ENCODE measurements at places on chromosomes 7 and 10.

DNA sequence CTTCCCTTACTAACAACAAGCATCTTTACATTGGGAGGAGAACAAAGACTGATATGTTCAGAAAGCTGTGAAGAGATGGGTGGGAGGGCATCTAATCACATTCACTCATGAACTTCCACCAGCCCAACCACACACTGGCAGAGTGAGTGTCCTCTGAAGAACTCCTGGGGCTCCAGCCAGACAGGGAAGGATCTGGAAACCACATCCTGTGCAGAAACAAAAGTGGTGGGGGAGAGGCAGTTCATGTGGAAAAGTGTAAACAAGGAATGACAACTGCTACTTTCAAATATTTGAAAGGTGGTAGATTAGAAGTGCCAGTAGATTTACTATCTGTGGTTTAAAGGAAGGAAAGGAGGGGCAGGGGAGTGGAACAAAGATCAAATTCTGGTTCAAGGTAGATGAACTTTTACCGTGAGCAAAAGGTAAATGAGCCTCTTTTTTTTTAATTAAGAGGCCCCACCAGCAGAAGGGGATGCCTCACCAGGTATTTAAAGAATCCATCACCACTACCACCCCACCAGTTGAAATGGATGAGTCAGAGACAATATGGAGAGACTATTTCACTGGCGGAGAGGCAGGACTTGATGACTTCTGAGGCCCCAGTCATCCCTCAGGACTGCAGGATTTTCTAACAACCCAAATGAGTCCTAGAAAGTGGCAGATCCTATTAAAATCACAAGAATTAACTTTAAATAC is 34.5 kb downstream of the GOT1 start:
- no peak for DNase-seq

GRCh38 chr10:78655979-78656378 is 412.8 kb upstream of the ZMIZ1 start:
- DNase-seq: no peak

GRCh38 chr10:128854204-128854603 is 612.8 kb upstream of the MGMT start:
- DNase-seq: no peak

DNA sequence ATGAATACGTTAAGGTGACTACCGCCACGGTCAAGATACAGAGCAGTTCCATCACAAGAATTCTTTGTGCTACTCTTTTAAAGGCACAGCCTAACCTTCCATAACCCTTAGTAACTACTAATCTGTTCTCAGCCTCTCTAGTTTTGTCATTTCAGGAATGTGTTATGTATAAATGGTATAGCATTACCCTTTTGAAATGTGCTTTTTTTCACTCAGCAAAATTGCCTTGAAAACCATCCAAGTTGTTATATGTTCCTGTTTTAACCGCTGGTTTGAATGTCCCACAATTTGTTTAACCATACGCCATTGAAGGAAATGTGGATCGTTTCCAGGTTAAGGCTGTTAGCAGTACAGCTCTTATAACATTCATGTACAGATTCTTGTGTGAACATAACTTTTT is 32.0 kb downstream of the WAC start:
- DNase-seq: no peak

GRCh38 chr7:37290731-37291130 is 157.9 kb downstream of the ELMO1 start:
- no peak for DNase-seq

GRCh38 chr7:141073173-141073640 is 657 bp upstream of the TMEM178B start:
- DNase-seq: no peak

- no peak for DNase-seq
Measured at GRCh38 chr7:111558991-111559390, 3.3 kb downstream of the IMMP2L start.

- no peak for DNase-seq
Measured at GRCh38 chr7:4831723-4832495, 29.9 kb downstream of the PAPOLB start.

- DNase-seq: no peak
Measured at GRCh38 chr7:96319439-96319838, 2.5 kb downstream of the SLC25A13 start.

Data from right renal cortex interstitium (tissue), 3 donors.